Stimulated activated CD8-positive, alpha-beta memory T cell treated with anti-CD3 and anti-CD28 coated beads, Interleukin-4, amount 100 ng/mL, for 1 hour (primary cell): ENCODE measurements at places on chromosomes 3 and 15.

DNA sequence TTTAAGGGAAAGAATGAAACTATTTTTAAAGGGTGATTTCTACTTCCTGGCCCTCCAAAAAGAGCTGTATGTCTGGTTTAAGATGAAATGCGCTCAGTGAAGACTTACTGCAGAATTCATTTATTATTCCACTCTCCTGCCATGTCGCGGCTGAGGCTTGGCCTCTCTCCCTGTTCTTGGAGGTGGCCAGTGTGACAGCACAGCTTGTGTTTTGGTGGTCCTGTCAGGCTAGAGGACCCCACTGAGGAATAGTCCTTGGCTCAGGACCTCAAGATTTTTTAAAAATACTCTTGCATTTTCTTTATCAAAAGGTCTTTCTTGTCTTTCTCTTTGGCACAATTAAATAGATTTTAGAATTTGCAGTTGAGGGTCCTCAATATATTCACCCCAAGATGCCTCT is 384.4 kb downstream of the LRTM1 start:
- no peak for DNase-seq

DNA sequence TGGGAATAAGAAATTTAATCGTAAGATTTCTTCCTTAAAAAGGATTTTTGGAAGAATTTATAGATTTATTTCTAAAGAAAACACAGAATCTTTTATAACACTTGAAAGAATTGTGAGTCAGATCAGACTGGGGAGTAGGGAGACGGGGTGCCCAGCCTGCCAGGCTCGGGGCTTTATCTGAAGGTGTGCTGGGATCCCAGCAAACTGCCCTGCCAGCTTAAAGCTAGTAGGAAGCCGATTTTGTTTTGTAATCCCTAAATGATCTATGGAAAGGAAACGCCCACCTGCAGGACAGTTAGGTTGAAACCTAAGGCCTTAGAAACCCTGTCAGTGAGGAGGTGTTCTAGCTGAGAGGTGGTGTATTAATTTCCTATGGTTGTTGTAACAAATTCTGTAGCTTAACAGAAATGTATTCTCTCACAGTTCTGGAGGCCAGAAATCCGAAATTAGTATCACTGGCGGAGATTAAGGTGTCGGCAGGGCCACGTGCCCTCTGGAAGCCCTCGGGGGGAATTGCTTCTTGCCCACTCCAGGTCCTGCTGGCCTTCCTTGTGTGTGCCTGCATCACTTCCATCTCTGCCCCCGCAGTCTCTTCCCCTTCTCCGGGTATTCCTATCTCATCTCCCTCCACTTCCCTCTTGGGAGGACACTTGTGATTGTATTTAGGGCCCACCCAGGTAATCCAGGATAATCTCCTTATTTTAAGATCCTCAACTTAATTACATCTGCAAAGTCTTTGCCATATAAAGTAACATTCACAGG is 19.3 kb upstream of the RAB6B start:
- no peak for DNase-seq

GRCh38 chr15:41927536-41927935 is 33.7 kb upstream of the SPTBN5 start:
- DNase-seq, result no peak

GRCh38 chr15:54506977-54507524 is 528.8 kb downstream of the UNC13C start:
- no peak for DNase-seq

DNA sequence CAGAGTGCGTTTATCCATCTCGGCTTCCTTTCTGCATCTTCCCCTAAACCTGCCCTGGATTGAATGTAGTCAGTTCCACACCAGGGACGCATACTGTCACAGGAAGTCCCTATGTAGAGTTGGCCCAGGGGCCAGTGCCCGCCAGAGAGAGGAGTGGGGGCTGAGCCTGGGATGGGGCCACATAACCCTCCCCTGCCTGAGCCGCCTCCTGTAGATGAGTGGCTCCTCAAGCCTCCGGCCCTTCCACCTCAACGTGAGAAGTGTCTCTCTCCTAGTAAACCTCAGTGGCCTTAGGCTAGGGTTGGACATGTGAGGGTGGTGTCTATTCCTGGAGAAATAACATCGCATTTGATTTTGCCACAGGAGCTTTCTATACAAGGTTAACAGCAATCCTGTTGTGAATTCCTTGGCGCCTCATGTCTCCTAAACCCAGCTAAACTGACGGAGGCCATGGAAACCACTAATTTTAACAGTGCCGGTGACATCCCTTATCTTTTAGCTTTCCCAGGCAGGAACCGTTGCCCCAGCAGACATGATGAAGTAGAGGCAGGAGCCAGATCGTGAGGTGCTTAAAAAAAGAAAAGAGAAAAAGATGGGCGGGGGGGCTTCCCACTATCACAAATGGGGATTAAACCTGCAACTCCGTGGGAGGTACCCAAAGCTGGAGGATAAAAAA is 171.1 kb downstream of the CHDH start:
- no peak for DNase-seq

DNA sequence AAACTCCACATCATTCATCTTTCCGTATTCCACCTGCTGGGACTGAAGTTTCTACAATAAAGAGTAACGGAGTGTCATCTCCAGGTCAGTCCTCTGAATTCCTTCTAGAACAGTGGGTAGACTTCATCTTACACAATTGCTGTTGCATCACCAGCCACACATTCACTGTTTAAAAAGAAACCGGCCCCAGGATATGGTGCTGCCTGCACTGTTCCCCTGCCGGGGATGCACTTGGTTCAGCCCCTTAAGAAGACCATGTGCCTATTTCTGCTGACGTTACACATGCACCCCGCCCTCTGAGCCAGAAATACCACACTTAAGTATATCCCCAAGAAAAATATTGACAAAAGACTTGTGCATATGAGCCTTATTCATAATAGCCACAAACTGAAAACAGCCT is 233.4 kb downstream of the FEZF2 start:
- no peak for DNase-seq

DNA sequence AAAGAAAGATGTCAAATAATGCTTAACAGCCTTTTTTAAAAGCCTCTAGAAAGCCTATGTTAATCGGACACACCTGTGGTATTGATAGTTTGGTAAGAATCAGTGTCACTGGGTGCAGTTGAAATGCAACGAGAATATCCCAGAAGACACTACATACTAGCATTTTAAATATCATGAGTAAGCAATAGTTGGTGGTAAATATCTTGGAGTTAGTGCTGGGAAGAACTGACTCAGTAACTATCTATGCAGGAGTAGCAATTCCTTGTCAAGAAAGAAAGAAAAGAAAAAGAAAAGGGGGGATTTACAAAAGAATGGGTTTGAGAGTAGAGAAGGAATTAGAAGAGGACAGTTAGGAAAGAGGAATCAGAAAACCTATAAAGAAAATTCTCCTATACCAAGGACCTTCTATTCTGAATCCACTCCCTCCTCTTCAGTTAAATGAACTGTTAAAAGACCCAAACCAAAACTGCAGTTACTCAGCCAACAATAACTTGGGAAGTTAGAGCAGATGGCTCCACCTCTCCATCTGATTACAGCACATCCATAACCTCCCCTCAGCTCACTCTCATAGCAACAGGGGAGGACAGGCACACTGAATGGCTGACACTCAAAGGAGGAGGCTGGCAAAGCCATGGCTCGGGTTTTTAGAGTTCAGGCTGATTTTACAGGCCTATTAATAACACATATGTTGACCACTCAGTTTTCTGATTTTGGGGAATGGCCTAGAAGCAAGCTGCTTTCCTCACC is 207.6 kb upstream of the MDFIC2 start:
- DNase-seq, result no peak

- DNase-seq, result no peak
Observed at GRCh38 chr3:141544697-141545096, 57.9 kb downstream of the RASA2 start.

- DNase-seq, result no peak
Observed at GRCh38 chr15:38709196-38709595, 144.6 kb upstream of the RASGRP1 start.

- DNase-seq, result no peak
Observed at GRCh38 chr3:148092624-148093347, 604.9 kb upstream of the AGTR1 start.

GRCh38 chr15:38996111-38996631 is 431.6 kb upstream of the RASGRP1 start:
- DNase-seq, result no peak

DNA sequence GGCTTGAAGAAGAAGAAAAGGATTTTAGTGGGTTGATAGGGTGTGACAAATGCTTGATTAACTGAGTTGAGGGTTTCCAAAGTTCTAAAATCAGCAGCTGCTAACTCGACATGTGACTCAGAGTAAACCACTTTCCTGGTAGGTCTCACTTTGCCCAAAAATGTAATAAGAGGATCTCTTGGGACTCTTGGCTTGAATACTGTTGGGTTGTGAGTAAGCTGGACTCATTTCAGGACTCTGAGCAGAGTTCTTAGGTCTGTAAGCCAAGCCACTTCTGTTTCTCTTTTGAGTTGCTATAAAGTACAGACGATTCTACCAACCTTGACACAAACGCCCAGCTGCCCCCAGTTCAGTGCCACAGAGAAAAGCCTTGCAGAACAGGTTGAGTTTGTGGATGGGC is 241.1 kb downstream of the ZNF621 start:
- no peak for DNase-seq

- DNase-seq, result no peak
Observed at GRCh38 chr3:172057059-172057458, 17.7 kb downstream of the FNDC3B start.

DNA sequence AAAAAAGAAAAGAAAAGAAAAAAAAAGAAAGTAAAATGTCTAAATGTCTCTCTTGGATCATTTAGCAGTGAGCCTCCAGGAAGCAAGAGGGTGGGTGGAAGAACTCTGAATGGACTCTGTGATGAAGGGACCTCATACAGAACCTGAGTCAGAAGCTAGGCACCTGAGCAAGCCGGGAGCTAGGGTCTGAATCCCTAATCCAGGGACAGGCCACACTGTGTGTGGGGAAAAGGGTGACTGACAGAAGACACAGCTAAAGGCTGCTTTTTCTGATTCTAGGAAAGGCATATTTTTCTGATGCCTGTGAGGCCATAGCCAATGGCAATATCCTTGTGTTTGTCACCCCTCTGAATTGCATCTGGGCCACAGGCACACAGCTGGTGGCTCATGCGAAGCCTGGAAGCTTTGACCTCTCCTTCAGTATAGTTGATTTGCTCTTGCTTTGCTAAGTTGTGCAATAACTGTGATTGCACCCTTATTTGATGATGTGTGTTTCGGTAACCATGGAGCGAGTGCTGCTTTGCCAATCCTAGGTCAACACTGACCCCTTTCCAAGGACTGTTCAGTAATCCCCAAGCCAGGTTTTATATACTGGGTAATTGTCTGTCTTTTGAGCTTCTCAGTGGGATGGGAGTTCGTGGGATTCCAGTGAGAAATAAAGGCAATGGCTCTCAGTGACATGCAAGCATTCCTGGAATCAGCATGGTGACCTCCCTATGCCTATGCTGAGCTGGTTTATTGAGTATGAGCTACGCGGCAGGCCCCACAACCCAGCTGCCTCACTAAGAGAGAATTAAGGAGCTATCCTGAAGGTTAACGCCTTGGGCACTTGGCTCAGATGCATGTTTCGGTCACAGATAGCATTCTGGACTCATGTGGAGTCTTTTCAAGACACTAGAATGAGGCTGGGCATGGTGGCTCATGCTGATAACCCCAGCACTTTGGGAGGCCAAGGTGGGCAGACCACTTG is 49.0 kb upstream of the OSBPL11 start:
- DNase-seq, result no peak

- DNase-seq, result no peak
Observed at GRCh38 chr15:80942746-80943565, 46.7 kb downstream of the MESD start.

DNA sequence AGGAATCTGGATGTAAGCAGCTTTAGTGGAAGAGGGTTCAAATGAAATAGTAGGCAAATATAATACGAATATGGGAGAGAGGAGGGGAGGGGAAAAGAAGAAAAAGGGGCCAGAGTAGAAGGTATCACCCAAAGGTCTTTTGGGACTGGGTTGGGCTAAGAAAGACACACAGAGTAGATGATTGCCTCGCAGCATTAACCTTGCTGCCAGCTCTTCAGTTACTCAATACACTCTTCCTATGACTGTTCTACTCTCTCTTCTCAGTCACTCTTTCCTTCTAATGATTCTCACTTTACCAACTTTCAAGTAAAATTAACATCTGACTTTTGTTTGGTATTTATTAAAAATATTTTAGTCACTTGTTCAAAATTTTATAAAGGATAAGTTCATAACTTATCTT is 52.8 kb downstream of the CLASP2 start:
- DNase-seq, result no peak

DNA sequence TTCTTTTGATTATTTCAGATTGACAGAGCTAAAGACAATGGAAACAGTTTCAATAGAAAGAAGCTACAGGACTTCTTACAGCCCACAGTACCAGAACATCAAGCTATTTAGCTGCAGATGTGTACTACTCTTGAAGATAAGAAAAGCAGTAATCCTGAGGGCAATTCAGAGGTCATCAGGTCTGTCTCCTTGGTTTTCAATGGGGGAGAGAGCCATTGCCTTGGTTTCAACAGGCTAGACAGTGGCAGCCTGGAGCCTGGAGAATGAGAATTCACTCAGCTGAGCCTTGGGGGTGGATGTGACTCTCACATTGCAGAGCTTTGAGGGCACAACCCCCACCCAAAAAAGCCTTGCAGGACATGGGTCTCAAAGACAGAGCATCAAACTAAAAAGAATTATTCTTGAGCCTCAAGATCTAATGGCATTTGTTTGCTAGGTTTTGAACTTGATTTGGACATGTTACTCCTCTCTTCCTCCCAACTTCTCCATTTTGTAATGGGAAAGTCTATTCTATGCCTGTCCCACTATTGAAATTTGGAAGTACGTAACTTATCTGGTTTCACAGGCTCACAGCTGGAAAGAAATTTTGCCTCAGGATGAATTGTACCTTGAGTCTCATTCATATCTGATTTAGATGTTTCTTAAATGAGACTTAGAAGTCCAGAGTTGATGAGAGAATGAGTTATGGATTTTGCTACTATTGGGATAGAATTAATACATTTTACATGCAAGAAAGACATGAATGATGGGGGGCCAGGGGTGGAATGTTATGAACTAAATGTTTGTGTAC is 36.9 kb downstream of the PLSCR1 start:
- DNase-seq, result no peak

- DNase-seq, result no peak
Observed at GRCh38 chr15:38112406-38112805, 140.2 kb upstream of the SPRED1 start.

DNA sequence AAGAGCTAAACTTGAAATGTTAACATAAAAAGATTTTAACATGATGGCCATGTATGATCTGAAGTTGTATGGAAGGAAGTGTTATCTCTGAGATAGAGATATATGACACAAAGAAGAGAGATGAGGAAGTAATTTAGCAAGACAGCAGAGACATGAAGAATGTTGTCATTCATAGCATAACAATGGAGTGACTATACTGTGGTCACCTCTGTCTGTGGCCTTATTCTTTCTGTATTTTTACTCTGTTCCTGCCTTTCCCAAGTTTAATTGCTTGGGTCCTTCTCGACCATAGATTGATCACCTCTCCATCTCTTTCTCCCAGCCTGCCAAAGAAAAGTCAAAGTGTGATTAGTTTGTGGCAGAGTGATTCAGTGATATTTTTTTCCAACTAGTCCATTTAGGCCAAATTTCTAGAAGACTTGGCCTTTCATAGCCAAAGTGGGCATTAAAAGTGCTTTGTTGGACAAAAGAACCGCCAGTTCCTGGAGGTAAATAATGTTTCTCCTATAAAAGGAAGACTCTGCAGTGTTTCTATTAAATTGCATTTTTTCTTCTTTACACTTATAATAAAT is 711.9 kb downstream of the CADM2 start:
- DNase-seq, result no peak

- no peak for DNase-seq
Observed at GRCh38 chr3:145649368-145649887, 511.6 kb downstream of the PLOD2 start.
